ENCODE measurements at places on chromosomes 4 and X.
A peak's percentile ranks its signal among the peaks of the same experiment; 100 is the strongest.

DNA sequence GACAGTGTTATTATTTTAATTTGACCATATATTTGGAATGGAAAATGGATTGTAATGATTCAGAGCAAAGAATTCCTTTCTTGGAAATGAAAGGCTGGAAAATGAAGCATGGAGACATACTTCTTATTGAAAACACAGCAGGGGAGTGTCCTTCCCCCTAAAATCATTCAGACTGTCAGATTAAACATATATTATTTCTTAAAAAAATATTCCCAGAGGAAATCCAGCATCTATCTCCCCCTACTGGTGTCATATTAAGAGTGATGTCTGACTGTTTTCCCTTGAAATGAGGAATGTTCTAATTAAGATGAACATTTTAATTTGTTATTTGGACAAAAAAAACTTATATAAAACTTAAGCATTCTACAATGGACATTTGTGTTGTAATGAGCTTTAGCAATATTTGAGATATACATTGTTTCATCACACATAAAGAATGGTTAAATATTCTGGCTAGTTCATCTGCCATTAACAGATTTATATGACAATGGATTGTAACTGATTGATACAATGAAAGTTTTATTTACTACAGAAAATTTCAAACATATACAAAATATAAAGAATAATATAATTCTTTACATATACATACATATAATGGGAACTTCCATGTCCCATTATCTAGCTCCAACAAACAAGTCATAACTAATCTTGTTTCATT lies 264.6 kb downstream of the SPRY1 start:
- DNase-seq = peak; percentile 10

DNA sequence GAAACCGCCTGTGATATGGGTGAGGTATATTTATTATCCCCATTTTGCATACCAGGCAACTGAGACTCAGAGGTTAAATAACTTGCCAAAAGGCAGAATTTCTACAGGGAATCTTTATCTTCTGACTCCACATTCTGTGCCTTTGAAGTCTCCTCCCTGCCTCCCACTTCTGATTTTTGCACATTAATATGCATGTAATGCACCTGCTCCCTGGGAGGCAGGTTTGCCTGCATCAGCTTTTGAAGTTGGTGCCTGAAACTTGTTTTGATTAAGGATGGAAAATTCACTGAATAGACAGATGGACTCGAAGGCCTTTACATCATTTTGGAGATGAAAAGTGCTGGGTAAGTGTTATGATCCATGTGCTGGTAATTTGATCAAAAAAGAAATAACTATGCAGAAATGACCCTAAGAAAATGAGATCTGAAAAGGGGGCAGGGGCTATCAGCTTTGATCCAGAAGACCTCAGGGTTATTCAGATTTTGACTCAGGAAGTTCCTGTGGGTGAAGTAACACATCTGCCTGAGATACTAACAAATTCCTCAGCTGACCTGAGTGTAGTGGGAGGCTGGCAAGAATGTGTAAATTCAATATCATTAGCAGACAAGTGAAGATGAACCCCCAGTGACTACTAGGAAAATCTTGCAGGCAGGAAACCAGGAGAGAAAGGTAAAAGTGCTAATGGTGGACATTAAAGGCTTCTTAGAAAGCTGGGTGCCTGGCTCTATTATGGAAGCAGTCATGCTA lies 167.5 kb upstream of the BOD1L1 start:
- DNase-seq = no peak

DNA sequence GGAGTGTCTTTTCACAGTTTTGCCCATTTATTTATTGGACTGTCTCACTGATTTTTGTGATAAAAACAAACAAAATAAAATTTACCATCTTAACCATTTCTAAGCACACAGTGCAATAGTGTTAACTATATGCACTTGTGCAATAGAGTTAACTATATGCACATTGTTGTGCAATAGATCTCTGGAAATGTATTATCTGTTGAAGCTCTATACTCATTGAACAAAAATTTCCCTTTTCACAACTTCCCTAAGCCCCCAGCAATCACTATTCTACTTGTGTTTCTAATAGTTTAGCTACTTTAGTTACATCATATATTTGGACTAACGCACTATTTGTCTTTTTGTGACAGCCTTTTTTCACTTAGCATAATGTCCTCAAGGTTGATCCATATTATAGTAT lies 59.7 kb upstream of the BEX4 start:
- no peak for DNase-seq

DNA sequence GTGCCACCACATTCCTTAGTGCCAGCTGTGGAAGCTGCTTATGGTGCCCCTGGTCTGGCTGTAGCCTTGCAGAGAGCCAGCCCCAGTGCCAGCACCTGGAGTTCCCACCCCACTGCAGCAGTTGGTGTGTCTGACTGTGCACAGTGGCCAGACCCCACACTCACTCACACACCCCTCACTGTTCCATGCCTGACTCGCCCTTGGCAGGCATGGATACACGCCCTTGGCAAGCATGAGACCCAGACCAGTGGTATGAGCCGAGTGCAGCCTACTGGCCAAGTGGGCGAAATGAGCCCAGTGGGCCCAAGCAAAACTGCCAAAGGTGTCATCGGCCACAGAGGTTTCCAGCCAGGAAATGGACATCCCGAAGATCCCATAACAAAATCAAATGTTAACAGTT lies 27.4 kb downstream of the NAA11 start:
- no peak for DNase-seq

DNA sequence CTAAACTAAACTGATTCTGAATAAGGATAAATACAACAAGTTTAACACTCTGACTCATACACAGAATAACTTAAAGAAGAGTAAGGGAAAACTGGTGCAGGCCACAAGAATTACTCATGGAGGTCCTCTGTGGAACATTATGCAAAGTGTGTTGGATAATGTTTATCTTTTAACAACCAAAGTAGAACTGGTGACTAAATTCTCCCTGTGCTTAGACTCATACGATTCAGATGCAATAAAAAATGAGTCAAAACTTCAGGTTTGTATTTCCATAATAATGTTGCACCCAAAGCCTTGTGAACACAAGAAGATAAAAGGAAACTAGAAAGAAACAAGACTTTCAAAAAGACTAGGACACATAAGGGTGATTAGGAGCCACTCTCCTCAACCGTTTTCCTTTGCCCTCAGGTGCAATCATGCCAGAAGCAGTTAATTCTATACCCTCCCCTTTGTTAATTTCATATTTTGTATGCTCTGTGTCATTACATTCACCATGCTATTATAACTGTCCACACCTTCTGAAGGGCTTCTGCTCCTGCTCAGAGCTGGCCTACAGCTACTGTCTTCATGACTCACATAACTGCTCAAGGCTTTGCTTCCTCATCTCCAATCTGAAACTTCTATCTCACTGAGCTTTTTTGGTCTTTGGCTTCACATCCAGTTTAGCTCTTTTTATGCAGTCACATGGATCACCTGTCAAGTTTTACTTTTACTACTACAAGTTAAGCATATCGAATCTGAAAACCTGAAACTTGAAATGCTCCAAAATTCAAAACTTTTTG lies 60.2 kb downstream of the KCNIP4 start:
- no peak for DNase-seq

DNA sequence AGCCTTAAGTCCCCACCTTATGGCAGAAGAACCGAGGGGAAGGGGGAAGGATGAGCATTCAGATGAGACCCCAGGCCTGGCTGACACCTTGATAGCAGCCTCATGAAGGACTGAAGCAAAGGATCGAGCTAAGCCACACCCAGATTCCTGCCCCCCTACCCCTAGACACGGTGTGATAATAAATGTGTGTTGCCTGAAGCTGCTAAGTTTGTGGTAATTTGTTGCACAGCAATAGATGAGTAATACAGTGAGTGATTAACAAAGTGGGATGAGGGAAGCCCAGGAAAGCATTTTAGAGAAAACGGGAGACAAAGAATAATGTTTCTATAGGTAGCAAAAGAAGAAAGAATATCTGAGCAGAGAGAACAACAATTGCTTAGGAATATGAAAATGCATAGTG lies 404.2 kb downstream of the MID1IP1 start:
- DNase-seq = no peak

DNA sequence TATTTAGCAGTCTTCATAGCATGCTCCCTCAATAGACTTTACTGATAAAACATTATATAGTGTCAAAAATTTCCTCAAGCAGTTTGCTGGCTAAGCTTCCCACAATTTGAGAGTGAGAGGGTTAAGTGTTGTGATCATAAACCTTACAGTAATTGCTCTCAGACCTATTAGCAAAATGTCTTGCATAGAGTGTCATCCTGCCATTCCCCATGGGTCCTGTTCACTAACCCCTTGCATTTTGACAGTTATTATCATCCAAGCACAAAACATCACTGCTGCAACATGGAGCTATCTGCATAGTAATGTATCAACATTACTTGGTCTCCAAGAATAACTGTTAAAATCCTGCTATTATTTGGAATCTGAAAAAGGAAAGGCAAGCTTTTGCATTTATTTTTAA lies 196.1 kb upstream of the GK2 start:
- no peak for DNase-seq

DNA sequence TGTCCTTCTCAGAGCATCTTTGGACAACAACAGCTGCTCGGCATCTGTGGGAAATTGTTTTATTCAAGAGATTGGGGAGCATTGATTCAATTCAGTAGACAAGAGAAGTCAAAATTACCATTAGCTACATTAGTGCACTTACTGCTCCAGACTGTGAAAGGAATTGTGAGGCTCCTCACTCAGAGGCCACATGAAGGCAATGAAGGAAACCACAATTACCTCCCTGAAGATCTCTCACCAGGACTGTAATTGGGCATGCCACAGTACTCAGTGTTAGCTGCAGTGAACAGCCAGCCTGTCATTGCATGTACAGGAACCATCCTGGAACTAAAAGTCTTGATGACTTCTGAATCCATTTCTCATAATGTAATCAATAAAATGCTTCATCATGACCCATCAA lies 144.8 kb downstream of the PPA2 start:
- DNase-seq = no peak

All from NAMALWA (cell line).